ENCODE measurements at places on chromosomes 7 and 10.

DNA sequence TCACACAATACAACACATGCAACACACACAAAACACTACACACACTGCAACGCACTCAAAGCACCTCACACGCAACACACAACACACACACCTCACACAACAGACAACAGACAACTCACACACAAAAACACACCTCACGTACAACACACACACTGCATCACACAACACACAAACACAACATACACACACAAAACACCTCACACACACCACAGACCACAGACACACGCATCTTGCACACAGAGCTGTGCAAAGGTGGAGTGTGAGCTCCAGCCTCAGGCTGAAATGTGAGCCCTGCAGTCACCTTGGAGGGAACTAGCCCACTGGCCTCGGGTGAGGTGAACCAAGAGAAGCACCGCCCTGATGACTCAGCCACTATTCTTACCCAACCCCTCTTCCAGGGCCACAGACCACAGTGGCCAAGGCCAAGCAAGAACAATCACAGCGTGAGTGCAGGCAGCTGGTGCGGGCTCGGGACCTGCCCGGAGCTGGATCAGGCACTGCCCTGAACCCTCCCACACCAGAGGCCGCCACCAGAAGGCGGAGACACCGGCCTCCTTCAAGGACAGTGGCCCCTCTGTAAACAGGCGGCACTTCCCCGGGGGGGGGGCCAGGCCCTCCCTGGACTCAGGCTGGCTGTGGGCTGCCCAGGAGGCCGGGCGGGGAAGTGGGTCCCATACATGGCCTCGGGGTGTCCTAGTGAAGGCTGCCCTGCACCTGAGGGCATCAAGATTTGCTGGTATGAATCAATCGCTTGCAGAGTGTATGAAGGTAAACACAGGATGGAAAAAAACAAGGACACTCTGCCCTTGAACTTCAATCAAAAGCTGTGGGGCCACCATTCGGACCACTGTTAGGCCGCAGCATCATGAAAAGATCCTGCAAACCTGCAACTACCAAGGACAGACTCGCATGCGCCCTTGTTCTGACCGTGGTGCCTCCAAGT, 106.7 kb downstream of the TNS3 start:
- DNase-seq: no peak

- DNase-seq: no peak
These were observed 101.5 kb upstream of the PODXL start for GRCh38 chr7:131657881-131658280.

DNA sequence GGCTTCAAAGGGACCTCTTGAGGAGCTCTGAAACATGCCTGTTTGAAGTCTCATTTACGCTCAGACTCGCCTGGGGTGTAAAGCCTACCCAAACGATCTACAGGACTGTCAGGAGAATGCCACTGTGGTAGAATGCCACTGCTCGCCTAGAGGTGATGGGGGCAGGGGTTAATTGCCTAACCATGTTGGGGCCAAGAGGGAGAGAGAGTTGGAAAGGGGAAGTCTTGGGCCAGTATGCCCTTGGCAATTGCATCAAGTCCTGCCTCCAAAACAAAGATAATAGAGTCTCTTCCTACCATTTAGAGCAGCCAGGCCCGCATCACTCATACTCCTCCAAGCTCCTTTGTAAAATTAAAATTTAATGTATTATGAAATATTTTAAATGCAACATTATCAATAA, 25.2 kb downstream of the CDK1 start:
- DNase-seq: no peak

DNA sequence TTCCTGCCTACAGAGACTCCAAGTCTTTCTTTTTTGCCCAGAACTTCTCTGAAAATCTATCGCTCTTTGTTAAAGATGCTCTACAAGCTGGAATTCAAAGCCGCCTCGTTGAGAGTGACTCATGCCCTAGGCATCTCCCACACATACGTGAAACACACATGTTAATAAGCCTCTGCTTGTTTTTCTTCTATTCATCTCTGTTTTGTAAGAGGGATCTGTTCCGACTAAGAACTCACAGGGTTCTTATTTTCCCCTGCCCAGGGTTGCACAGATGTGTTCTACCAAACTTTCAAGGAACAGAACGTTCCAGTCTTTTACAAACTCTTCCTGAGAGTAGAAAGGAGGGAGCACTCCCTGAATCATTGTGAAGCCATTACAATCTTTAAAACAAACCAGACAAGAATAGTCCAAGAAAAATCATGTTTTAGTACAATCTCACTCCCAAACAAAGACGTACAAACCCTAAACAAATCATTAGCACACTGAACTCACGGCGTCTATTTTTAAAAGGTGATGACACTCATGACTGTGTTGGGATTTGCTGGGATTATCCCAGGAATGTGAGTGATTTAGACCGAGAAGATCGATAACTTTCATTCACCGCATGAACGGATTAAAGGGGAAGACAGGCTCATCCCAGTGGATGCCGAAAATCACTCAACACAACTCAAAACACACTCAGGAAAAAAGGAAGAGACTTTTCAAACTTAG, 55.3 kb upstream of the INPP5A start:
- DNase-seq: no peak

- no peak for DNase-seq
These were observed 128.6 kb upstream of the SEMA3E start for GRCh38 chr7:83777406-83778072.

- DNase-seq: no peak
These were observed 15.7 kb upstream of the TMEM248 start for GRCh38 chr7:66905278-66905677.

DNA sequence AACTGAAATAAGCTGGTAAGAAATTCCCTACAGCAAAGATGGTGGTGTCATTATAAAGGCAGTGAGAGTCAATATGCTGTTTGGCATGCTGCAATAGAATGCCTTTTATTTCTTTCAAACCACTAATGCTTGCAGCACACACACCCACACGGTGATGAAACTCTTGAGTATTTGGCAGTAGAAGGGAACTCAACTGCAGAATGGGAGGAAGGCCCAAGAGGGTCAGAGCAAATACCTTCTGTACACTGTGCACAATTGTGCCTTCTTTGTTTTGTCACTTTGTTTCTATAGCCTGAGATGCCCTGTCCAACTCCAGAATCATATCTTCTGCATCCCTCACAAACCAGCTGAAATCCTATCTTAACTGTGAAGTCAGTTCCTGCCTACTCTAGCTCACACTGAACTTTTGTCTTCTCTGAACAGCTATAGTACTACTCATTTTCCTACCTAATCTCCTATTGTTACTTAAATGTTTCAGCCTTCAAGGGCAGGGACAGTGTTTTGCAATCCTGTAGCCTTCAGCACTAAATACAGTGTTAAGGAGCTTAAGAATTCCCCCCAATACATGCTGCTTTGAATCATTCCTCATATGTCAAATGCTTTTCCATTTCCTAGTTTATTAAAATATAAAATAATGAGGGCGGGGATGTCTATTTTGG, 22.2 kb downstream of the MMS19 start:
- DNase-seq: no peak

- no peak for DNase-seq
These were observed 7.3 kb downstream of the ZCCHC24 start for GRCh38 chr10:79438021-79438698.

- no peak for DNase-seq
These were observed 41.8 kb downstream of the CNNM1 start for GRCh38 chr10:99370993-99371392.

DNA sequence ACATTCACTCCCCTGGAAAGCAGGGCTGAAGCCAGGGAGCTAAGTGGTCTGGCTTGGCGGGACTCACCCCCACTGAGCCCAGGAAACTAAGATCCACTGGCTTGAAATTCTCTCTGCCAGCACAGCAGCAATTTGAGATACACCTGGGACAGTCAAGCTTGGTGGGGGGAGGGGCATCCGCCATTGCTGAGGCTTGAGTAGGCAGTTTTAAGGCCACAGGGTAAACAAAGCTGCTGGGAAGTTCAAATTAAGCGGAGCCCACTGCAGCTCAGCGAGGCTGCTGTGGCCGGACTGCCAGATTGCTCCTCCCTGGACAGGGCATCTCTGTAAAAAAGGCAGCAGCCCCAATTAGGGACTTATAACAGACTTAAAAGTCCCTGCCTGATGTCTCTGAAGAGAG, 108.2 kb upstream of the FAM13C start:
- no peak for DNase-seq

DNA sequence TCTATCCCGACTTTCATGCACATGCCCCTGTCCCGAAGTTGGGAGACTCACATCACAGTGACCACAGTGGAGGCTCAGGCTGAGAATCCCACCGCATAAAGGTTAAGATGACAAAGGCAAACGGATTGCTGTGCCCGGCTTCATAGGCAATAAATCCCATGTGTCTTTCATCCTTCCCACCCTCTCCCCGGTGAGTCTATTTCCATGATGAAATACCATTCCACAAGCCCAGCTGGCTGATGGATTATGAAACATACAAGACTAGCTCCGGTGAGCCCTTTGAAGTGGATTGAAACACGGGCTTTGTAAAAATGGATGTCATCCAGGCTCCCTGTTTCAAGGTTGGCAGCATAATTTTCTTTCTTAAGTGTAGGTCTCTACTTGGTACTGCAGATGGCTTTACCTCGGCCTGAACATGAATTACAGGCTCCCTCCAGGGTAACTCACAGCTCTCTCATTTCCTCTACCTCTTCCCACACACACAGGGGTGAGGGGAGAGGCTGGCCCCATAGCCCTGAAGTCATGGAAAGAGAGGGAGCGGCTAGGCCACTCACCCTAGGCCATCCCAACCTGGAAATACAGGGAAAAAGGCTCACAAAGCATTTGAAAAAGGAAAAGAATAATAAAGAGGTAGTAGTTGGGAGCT, 92.0 kb upstream of the CALN1 start:
- DNase-seq: no peak

- DNase-seq: no peak
These were observed 20.8 kb upstream of the UNC5B start for GRCh38 chr10:71191551-71192076.

DNA sequence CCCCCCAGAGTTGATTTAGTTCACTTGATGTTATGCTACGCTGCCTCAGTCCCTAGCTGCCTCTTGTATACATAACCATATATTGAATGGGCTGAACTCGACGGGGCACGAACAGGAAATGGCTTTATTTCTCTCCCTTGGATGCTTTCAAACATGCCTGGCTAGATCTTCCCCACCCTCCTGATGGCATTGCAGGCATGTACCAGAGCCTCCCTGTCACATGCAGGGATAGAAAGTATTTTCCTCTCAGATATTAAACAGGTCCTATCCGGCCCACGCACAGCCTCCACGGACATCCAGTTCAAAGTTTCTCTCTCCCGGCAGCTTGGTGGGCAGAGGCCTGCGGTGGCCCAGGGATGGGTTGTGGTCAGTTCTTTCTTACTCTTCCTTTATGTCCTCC, 422.1 kb downstream of the RPS24 start:
- DNase-seq: no peak

DNA sequence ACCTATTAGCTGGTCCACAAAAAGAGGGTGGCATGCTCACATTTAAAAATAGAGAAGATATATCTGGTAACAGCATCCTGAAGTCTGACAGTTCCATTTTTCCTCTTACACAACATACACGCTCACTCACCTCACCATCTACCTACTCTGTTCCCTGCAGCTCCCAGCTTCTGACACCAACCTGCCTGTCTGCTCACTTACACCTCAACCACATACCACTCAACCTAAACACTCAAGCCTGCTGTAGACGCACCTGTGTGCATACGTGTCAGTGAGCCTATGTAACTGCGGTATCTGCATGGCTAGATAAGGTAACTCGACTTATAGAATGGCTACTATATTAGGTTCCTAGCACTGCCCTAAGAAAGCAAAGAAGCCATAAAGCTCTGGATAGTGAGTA, 174.9 kb downstream of the DGKI start:
- DNase-seq: no peak

- DNase-seq: no peak
These were observed 289.9 kb upstream of the SP8 start for GRCh38 chr7:21076574-21076973.

DNA sequence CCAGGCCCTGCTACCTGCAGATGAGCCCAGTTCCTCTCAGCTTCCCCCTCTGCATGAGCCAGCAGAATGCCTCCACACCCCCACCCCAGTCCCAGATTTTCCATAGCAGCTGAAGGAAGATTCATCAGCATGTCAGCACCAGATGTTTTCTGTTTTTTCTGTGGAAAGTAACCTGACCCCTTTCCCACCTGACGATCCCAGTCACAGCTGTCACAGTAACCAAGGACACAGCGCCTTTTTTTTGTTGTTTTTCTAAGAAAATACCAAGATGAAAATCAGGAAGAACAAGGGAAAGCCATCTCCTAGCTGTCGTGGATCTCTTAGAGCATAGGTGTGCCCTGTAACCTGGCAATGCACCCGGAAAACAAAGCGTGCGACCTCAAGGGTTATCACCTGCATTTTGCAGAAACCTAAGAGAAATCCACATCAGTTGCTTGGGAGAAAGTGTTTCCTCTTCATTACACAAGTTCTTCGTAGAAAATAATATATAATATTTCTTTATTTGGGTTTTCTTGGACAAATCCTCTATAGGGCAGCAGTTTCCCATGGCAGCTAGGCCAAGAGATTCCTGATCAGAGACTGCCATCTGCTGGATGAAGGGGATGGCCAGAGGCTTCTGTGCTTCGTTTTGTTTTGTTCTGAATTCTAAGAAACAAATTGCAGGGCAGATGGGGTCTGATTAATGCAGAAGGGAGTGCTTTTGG, 401.9 kb downstream of the TNS3 start:
- DNase-seq: no peak

DNA sequence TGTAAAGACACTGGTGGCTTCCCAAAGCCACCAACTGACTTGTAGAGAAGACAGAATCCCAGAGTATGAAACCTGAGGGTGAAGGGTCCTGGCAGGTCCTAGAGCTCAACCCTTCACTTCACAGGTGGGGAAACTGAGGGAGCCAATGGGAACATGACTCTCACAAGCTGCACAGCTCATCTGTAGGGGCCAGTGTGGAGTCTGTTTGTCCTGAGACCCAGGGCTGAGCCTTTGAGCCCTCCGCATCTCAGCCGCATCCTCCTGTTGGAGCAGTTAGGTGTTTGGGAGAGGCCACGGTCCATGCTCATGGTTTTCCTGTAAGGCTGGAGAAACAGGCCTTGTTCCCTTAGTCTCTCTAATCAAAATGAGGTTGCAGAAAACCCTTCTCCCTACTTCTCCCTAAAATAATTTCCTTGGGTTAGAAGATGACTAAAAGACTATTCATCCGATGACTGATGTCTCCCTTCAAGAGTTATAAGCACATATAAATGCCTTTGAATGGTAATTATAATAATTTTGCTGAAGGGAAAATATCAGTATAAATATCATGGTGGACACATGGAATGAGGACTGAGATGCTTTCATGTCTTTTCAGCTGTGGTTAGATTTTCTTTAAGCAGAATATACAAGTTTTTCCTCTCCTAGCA, 10.3 kb downstream of the HTRA1 start:
- no peak for DNase-seq

DNA sequence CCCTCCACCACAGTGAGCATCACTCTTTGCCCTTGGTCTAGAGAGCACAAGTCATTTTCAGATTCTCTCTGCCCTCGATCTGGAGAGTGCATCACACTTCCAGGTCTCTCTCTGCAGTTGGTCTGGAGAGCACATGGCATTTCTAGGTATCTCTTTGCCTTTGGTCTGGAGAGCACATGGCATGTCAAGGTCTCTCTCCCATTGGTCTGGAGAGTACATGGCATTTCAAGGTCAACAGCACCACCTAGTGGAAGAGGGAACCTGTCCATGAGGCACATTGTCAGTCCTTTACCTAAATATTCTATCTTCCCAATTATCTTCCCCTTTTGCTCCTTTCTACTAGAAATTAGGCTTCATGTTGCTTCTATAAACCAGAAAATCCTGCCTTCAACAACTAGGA, 1139.4 kb downstream of the XPNPEP1 start:
- DNase-seq: no peak
